Tongue (tissue), 3 donors: ENCODE measurements at places on chromosomes 11 and 22. TPM values are rescaled to one million over a fixed set of nuclear protein-coding genes. Genes with fewer than 3 reads are reported as not detected.

DNA sequence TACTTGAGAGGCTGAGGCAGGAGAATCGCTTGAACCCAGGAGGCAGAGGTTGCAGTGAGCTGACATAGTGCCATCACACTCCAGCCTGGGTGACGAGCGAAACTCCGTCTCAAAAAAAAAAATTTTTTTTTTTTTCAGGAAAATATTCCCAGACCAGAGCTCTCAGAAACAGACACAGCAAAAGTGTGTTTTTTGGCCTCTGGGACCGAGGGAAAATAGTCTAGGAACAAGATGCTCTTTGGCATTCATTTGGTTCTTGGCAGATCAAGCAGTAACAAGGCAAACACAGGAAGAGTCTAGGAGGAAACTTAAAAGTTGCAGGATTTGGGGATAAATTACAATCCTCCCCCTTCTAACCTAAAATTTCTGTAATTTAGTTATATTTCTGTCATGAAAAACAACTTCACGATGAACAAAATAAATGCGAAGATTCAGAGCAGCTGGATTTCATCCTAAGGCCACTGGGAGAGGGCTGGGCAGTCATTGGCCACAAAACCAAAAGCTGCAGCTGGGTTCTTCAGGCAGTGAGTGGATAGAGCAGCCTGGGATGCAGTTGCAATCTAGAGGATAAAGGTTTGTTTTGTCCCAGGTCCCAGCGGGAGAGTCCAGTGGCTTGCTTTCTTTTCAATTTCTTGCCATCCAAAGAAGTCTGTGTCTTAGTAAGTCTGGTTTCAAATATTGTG, 19.7 kb downstream of the ATG16L2 start:
- DNase-seq, result peak; percentile 74

GRCh38 chr22:37172266-37173245, 15.5 kb downstream of the C1QTNF6 start:
- no peak for DNase-seq

Gene CTTN
- total RNA-seq, result 198 TPM

Gene RIC3
- 5.7 TPM for total RNA-seq

- no peak for DNase-seq
Observed at GRCh38 chr11:85884581-85885021, 29.4 kb downstream of the CCDC83 start.

DNA sequence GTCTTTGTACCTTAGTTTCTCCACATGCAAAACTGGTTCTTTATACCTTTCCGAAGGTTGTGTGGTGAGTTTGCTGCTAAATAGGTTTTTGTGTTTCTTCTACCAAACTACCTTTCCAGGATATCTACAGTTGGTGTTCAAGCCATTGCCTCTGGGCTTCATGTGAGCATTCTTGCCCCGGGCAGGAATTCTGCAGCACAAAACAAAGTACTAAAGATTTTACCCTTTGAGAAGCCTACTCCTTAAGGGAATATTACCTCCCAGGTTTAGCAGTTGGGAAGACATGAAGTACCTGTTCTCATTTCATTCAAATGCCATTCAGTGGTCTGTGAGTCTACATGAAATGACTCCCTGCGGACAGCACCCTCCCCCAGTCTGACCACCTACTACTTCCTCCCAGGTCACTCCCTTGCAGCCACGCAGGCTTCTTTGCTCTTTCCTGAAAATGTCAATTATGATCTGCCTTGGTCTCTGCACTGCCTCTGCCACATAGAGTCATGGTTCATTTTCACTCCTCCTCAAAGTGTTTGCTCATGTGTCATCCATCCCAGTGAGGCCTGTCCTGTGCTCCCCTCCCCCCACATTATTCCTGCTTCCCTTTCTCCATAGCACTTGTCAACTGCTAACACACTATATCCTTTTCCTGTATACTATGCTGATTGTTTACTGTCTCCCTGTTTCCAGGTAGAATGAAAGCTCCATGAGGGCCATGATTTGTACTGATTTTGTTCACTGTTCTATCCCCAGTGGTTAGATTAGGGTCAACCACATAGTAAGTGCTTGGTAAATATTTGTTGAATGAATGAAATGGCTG, 36.9 kb downstream of the PACS1 start:
- no peak for DNase-seq

DNA sequence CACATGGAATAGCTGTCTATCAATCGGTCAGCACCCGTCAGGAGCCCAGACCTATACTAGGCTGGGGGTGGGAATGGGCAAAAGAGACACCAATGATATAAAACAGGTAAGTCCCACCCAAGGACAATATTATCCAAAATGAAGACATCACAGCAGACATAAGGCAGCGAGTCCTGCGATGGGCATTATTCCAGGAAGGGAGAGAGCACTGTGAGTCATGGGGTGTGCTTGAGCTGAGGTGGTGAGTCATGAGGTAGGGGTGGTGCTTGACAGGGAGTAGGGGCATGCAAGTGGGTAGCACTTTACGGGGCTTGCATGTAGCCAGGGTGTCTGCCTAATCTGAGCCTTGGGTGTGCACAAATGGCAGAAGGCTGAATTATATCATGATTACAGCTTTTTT, 605.0 kb upstream of the CADM1 start:
- no peak for DNase-seq

- DNase-seq, result no peak
Observed at GRCh38 chr11:100680070-100680469, 7.0 kb upstream of the ARHGAP42 start.

DNA sequence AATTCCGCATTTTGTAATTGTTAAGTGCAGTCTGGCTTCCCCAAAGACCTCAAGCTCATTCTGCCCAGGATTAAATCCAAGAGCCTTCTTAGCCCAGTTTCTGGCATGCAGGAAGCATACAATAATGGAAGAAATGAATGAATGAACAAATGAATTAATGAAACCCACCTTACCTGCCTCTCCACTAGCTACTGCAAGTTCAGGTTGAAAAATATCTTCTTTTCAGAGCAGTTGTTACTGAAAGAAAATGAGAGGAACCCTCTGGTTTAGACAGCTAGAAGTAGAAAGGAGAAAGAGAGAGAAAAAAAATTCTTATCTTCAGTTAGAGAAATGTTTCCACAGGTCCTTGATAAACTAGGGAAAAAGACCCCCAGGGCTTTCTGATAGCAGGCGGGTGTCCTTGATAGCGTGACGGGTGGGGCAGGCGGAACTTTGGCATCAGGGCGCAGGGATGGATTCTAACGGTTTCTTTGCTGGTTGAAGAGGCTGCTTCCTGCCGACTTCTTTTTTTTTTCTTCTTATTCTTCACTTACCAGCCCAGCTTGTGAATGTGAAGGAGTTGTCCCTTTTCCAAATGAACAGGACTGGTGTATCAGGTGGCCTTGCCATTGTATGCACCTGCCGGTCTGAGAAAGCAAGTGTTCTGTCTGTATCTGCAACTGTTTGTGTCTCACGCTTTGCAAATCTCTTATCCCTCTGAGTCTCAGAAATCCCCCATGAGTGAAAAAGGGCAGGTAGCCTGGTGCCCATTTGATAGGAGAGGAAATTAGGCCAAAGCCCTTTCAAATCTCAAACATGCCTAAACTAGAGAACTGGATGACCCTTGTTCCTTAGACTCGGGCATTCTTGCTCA, 10.0 kb downstream of the LMO2 start:
- DNase-seq, result no peak

Gene TKFC
- 11.7 TPM for total RNA-seq

- DNase-seq, result no peak
Observed at GRCh38 chr11:125773516-125773915, 5.1 kb downstream of the PATE2 start.

Gene PIK3IP1
- 16.7 TPM for total RNA-seq

GRCh38 chr11:129947474-129947873, 52.1 kb upstream of the NFRKB start:
- DNase-seq, result no peak

- DNase-seq, result no peak
Observed at GRCh38 chr11:46617972-46618314, 590 bp downstream of the ATG13 start.

Gene FAM111B
- 12.0 TPM for total RNA-seq

- DNase-seq, result no peak
Observed at GRCh38 chr11:32911413-32911812, 18.8 kb downstream of the QSER1 start.

GRCh38 chr11:88194990-88195389, 19.7 kb upstream of the RAB38 start:
- no peak for DNase-seq

DNA sequence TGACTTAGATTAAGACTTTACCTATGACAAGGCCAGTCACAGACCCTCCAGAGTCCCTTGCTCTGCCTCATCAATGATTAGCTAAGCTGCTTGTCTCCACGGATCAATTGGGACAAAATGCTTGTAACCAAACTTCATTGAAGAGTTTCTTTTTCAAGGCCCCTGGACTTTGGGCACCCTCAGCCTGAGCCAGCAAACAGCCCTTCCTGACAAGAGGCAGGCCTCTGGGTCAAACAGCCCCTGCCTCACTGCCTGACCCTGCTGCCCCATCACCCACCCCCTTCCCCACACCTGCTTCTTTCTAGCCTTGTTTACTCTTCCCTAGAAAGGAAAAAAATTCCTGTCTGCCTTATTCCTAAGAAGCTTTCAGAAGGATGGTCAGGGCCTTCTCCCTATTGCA, 26.3 kb upstream of the CDON start:
- DNase-seq, result no peak

Gene TMEM41B
- total RNA-seq, result 54.6 TPM

DNA sequence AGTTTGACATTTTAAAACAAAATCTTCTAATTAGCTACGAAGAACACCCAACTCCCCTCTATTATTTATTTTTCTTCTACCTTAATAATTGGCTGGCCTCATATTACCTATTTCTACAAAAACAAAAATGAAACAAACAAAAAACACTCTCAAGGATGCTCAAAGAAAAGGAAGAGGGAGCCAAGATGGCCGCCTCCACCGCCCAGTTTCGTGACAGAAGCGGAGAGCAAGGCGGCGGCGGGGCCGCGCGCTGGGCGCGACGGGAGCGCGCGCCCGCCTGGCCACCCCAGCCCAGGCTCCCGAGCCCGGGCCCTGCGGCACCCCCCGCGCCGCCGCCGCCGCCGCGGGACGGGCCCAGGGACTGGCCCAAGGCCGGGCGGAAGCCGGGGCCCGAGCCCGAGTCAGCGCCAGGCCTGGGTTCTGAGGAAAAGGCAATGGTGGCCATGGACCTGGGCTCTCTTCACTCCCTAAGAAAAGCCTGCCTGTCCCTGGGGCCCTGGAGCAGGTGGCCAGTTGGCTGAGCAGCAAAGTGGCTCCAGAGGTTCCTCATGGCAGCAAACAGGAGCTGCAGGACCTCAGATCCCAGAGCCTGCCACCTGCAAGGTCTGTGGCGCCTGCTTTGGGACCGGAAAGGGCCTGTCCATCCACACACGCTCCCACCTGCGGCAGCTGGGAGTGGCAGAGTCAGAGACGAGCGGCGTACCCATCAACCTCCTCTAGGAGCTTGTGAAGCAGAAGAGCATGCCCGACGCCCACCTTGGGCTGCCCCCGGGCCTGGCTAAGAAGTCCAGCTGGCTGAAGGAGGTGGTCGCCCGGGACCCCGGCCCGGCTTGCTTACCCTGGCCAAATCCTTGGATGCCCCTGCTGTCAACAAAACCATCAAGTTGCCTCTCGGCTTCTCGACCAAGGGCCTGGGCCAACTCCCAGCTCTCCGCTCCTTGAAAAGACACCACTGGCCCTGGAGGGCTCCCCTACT, 543.2 kb upstream of the CCDC179 start:
- DNase-seq, result no peak

GRCh38 chr22:23383491-23384361, 196.4 kb downstream of the IGLL1 start:
- DNase-seq, result peak; percentile 89

Gene KCNQ1
- total RNA-seq, result 2.6 TPM

DNA sequence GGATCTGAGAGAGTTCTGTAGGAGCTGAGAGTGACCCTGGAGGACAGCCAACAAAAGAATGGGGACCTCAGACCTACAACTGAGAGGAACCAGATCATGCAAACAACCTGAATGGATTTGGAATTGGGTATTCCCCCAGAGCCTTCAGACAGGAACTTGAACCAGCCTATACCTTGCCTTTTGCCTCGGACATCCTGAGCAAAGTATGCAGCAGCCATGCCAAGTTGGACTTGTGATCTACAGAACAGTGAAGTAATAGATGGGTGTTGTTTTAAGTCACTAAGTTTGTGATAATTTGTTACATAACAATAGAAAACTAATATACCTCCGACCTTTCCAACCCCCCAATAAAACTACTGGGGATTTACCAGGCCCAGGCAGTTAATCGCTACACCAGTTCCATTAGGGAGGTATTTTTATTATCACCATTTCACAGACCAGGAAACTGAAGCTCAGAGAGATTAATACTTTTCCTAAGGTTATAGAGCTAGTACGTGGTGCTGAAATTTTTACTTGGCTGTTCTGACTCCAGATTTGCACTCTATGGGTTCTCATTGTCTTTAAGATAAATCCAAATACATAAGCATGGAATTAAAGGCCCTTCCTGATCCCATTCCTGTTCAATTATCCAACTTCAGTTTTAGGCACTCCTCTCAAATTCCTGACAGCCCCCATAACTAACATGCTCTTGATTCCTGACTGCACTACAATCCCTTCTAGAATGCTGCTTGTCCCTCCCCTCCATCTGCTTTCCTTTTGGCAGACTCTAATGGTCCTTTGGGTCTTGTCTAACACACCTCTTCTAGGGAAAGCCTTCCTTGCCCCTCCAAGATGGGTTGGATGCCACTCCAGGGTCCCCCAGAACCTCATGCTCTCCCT, 1.7 kb upstream of the RASSF10 start:
- DNase-seq, result no peak

- no peak for DNase-seq
Observed at GRCh38 chr11:57459164-57460021, 935 bp upstream of the RTN4RL2 start.

DNA sequence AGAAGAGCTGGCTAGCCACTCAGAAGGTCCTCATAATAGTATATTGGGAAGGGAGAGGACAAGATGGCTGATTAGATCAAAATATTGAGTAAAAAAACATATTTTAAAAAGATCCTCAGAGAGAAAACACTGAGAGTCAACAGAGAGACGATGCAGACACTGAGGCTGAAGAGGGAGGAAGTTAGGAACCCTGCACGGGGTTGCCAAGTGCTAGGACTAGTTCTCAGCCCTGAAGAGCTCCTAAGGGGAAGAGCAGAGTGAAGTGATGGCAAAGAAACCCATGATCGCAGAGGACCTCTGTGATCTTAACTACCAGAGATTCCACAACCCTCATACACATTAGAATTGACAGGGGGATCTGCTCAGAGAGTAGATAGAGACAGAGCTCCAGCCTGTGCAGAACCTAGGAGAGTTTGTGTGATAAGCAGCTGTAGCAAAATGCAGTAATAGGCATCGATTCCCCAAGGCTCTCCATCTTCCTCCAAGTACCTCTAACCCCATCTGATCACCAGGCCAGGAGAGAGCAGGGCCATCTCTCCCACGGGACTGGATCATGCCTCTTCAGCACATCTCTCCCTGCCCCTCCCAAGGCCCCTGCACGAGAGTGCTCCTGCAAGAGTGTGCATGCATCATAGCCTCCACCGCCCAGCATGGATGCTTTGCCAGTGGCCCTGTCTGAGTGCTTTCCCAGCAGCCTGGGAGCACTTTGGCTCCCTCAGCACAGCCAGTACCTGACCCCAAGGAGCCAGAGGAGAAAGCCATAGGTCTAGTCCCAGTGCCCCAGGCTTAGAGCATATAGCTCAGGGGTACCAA, 41.2 kb upstream of the ARL14EP start:
- DNase-seq, result no peak

Gene MAJIN
- not detected for total RNA-seq

- no peak for DNase-seq
Observed at GRCh38 chr11:117815262-117815803, 9.2 kb downstream of the FXYD2 start.

- DNase-seq, result no peak
Observed at GRCh38 chr11:85752201-85752889, 58.6 kb downstream of the SYTL2 start.
